ENCODE measurements at places on chromosomes 1 and 21. TPM values are rescaled to one million over a fixed set of nuclear protein-coding genes. Genes with fewer than 3 reads are reported as not detected.

DNA sequence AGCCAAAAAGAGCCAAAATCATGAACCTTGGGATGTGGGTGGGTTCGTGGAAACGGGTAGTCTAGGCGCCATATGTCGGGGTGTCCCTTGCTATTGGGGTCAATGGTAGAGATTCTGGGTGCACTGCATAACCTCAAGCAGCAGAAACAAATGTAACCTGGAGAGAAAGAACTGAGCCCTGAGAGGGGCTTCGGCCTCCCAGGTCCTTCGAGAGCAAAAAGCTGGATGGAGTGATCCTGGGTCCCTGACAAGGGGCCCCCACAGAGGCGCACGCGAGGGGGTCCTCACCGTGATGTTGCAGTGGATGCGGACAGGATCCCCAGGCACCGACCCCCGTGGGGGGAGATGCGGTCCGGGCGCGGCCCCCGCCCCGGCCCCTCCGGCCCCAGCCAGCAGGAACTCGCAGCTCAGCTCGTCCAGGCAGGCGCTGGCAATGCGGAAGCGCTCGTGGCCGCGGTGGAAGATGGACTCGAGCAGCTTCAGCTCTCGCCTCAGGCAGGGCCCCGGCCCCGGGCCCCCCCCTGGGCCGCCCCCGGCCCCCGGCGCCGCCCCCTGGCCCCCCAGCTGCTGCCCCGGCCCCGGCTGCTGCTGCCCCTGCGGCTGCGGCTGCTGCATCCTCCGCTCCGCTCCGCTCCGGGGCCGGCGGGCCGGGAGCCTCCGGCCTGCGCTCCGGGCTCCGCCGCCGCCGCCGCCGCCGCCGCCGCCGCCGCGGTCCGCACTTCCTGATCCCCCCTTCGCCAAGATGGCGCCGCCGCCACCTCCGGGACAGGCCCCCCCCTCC lies at the start of gene UBE2Q1:
TSS of gene UBE2Q1 (minus strand) at position 724 of the 781 bp plus-strand sequence. CDS start at position 615, 109 bp downstream.
- DNase-seq = peak; percentile 56

DNA sequence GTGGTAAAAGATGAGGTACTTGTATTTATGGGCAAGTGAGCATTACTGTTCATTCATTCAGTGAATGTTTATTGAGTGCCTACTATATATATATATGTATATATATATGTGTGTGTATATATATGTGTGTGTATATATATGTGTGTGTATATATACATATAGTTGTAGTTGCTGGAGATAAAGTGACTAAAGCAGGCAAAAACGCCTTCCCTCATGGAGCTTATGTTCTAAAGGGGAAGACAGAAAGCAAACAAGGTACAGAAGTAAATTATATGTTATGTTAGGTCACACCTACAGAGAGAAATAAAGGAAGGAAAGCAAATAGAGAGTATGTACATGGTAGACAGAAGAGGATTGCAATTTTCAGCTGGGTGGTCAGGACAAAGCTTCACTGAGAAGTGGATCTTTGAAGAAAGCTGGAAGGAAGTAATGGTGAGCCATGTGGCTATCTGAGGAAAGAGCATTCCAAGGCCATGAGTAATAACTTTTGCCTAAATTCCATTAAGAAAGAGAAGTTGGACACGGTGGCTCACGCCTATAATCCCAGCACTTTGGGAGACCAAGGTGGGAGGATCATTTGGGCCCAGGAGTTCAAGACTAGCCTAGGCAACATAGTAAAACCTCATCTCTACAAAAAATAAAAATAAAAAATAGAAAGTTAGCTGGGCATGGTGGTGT lies 33.5 kb upstream of the KLF17 start:
- peak; percentile 62 for DNase-seq

- peak; percentile 54 for DNase-seq
Observed at GRCh38 chr1:181099152-181100014, 10.9 kb downstream of the IER5 start.

DNA sequence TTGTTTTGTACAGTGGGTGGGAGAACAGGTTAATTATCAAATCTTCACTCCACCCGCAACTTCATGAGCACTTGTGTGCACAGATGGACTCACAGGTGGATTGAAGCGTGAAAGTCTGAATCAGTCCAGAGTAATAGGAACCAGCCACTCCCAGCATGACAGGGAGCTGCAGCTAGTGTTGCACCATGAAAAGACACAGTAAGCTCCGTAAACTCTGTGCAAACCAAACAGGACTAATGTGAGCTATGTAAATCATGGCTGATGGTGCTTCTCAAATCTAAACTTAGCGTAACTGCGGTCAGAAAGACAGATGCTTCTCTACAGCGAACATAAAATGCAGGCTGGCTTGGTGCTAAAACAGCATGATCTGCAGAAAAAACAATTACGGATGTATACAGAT lies 114.4 kb downstream of the CENPF start:
- DNase-seq = no peak

The FAAH gene
- 1.6 TPM for total RNA-seq

The ADAMTS1 gene
- total RNA-seq = 3.7 TPM

The UQCRHL gene
- 3.3 TPM for total RNA-seq
